ENCODE measurements at places on chromosomes 5 and 9.

- DNase-seq: no peak
Measured at GRCh38 chr5:83285661-83286398, 185.7 kb upstream of the VCAN start.

DNA sequence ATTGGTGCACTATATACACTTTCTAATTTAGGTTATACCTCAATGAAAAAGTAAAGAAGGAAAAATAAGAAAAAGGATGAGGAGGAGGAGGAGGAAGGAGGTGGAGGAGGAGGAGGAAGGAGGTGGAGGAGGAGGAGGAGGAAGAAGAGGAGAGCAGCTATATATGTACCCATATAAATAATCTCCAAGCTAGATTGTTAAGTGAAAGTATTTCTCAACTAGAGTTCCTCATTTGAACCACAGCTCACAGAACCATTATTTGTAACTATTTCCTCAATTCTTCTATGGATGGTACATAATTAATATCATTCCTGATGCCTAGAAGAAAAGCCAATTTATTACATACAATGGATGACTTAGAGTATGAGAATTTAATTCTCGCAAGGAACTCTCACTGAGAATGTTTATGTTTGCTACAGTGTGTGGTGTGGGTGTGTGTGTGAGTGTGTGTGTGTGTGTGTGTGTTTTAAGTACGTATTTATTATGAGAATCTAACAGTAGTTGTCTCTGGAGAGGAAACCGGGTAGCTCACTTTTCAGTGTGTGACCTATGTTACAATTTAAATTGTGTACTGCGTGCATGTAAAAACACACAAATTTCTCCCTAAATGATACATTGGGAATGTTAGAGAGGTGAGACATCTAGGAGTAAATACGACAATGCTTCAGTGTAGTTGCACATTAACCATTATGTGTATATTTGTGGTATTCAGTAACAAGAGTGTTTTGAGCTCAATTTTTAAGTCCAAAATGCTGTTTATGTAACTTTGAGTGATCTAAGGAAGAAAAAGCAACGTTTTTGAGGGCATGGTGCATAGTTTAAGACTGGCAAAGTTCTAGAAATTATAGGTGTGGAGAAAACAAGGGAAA, 20.2 kb upstream of the NREP start:
- DNase-seq: no peak

GRCh38 chr5:86997516-86997915, 270.2 kb upstream of the RASA1 start:
- no peak for DNase-seq

- DNase-seq: peak; percentile 30
Measured at GRCh38 chr9:91746904-91747303, 203.1 kb downstream of the ROR2 start.

- DNase-seq: no peak
Measured at GRCh38 chr5:153476767-153477166, 13.7 kb upstream of the GRIA1 start.

- peak; percentile 56 for DNase-seq
Measured at GRCh38 chr9:97632248-97632984, 752 bp downstream of the TSTD2 start.

- DNase-seq: no peak
Measured at GRCh38 chr5:174741352-174741751, 17.0 kb downstream of the MSX2 start.

DNA sequence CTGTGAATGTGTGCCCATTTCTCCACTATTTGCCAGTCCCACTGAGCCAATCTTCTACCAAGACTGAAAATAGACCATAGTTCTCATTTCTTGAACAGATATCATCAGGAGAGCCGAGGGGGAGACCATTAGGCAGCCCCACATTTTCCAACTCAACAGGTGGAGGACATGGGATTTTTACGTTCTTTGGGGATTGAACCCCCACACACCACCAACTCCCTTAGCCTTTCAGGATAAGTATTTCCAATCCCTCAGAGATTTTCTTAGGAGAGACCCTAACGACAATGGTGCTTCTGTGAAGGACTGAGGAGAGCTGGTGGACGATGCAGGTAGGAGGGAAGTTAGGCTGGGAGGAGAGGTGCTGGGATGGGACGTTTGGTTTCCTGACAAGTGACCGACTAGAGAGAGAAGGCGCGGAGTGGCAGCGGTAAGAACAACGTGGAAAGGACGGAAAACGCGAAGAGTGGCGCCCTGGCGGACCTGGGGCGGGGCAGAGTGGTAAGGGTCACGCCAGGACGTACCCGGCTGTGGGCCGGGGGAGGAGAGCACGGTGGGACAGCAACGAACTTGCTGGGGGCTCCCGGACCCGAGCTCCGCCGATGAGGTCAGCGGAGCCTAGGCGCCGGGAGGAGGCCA, 681 bp upstream of the CHSY3 start:
- DNase-seq: no peak

DNA sequence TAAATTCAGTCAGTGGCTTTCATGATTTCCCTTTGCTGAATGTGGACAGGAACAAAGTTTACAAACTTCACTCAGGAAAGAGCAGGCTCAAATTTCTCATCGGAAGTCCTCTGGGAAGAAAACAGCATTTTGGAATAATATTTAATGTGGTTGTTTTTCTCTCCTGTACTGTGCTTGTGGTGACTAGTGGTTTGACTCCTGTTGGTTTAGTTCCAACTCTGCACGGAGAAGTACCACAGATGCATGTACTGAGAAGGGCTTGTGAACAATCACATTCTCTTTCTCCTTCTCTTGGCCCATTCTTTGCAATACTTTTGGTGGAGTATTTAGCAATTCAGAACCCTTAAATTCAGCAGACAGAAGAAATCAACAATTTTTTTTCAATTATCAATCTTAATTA, 13.3 kb downstream of the MPDZ start:
- no peak for DNase-seq

DNA sequence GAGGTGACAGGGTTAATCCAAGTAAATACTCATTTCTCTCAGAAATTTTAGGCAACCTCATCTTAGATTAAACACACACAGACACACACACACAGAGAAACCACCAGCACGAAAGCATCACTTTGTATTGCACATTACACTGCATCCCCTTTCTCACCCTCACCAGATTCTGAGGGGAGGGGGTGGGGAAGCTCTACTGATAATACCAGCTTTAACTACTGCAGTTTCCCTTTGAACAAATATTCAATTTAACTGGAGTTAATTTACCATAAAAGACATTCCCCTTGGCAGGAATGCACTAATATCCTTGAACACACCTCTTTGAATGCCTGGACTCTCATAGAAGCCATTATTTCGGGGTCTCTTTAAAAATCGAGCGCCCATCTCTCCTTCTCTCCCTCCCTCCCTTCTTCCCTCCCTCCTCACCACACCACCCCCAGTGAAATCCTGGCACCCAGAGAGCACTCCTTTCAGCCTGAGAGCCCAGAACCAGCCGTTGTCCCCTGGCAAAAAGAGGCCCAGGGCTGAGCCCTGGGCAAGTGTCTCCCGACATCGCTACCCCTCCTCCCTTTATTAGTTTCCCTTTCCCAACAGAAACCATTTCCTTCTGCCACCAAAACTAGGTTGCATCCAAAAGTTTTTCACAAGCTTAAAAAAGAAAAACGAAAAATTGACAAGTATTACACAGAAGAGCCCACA, 2.8 kb upstream of the NFIB start:
- no peak for DNase-seq

DNA sequence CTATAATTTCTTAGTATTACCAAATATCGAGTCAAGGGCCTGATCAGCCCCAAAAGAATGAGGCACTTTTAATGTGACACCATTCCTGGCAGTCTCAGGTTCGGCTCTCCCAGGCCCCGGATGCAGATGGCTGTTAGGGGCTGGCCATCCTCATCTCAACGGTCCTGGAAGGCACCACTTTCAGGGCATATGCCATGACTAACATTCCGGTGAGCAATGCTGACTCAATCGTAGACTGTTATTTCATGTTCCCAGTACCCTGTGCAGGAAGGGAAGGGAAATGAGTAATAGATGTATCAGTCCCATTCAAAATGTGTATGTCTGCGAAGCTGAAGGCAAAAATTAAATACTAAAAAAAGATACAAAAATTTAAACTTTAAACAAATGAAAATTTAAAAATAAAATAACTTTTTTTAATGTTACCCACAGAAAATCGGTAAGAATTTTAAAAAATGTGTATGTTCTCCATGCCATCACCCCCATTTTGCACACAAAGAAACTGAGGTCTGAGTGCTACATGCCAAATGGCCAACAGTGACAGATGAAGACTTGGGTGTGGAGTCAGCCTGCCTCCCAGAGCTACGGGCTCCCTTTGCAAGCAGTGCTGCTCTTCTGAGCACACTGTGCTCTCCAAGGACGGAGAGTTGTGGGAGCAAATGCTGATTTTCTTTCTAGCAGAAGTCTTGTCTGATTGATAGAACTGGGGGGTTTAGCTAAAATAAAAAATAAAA, 79.0 kb downstream of the GLDC start:
- no peak for DNase-seq

- no peak for DNase-seq
Measured at GRCh38 chr9:78856781-78857180, 559.9 kb downstream of the PSAT1 start.

DNA sequence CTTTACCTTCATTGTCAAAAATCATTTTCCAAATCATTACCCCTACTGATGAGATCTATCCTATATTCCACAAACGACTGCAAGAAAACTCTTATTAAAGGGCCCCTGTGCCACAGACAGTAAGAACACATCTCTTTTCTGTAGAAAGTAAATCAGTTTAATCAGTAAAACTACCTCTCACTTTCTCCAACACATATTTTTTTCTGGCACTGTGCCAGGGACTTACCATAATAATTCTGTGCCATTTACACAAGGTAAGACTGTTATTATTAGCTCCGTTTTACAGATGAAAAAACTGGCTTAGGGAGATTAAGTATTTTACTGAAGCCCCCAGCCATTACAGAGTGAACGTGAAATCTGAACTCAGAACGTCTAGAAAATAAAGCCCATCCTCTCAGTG, 587.0 kb upstream of the COX7C start:
- no peak for DNase-seq
